ENCODE measurements at places on chromosomes 4 and X. TPM values are rescaled to one million over a fixed set of nuclear protein-coding genes. Genes with fewer than 3 reads are reported as not detected.

- no peak for DNase-seq
These were observed 73.3 kb upstream of the MAML3 start for GRCh38 chr4:140227286-140227685.

DNA sequence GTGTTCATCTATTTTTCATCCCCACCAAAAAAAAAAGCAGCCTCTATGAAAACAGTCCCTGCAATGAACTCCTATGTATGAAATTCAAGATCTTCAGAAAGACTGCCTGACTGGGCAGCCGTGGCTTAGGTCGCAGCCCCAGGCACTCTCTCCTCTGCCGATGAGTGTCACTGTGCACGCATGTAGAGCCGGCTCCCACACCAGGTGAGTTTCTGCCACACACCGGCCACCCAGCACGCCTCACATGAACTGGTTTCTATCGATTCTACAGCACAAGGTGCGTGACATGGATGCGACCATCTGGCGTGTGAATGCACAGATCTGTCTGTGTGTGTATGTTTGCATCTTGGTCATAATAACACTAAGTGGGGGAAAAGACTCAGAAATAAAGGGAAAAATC, 140.4 kb downstream of the AFAP1 start:
- no peak for DNase-seq

GRCh38 chrX:53071604-53072417, 10.4 kb upstream of the TSPYL2 start:
- DNase-seq, result peak; percentile 71

DNA sequence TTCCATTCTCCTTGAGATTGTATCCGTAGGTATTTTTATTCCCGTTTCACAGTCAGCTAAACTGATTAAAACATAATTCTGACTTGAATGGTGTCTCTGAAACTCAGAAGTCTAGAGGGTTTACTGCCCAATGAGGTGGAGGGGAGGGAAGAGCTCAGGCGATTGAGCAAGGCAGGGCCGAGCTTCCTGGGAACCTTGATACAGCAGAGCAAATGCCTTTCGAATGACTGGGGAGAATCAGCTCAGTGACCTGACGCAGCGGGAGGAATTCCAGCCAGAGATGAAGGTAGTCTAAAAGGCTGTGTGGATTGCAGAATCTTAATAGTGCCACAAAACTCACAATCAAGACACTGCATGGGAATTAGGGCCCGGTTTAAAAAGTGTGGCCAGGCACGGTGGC, 233.6 kb downstream of the EVC2 start:
- no peak for DNase-seq

- DNase-seq, result no peak
These were observed 32.0 kb upstream of the BOD1L1 start for GRCh38 chr4:13659341-13660070.

DNA sequence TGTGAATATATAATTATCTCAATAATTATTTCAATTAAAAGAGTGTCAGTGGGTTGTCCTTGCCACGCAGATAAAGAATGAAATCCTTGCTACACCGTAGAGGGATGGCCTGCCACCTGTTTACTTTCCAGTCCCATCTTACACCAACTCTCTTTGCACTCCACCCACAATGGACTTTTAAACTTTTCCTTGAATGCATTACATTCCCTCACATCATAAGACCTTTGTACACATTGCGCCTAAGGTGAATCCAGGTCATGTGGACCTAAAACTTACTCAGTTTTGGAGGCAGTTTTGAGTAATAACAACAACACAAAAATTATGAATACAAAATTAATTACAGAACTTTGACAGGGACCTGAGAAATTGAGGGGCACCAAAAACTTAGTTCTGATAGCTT, 78.7 kb upstream of the PDE5A start:
- DNase-seq, result no peak

GRCh38 chr4:6011686-6012085, 6.5 kb downstream of the C4orf50 start:
- DNase-seq, result no peak

GRCh38 chrX:33385546-33385945, 174.2 kb upstream of the DMD start:
- no peak for DNase-seq

- DNase-seq, result peak; percentile 73
These were observed 4.8 kb downstream of the SH3BP2 start for GRCh38 chr4:2797545-2798305.

- no peak for DNase-seq
These were observed 72.4 kb downstream of the ANKRD50 start for GRCh38 chr4:124640022-124640730.

DNA sequence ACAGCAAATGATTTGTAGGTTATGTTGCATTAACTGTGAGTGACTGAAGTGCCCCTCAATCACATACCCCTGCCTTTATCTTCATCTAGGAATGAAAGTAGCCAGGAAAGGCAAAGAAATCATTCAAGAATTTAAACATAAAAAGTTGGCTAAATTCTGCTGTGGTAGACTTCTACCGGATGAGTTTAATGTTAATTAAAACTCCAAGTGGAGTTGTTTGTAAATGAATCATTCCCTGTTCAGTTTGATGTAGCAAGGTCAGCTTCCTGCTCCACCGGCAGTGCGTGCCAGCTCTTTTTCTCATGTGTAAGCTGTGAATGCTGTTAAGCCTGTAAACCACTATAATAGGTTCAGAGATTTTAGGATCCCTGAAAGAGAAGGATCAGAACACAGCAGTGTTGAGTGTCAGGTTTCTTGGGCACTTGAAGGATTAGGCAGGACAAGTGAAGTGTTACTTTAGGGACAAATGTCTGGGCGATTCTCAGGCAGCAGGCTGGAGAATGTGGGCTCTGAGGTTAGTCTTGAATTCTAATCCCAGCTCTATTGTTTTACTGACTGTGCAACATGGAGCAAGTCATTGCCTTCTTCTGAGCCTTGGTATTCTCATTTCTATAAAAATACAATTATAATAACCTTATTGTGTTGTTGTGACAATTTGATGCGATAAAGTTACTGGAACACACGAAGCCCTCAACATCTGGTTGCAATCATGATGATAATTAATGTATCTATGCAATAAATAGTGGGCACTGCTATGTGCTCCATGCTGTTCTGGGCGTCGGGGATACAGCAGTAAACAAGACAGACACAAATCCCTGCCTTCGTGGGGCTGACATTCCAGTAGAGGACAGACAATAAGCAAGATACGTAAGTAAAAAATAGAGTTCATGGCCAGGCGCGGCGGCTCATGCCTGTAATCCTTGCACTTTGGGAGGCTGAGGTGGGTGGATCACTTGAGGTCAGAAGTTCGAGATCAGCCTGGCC, 112.0 kb downstream of the SHROOM3 start:
- no peak for DNase-seq

DNA sequence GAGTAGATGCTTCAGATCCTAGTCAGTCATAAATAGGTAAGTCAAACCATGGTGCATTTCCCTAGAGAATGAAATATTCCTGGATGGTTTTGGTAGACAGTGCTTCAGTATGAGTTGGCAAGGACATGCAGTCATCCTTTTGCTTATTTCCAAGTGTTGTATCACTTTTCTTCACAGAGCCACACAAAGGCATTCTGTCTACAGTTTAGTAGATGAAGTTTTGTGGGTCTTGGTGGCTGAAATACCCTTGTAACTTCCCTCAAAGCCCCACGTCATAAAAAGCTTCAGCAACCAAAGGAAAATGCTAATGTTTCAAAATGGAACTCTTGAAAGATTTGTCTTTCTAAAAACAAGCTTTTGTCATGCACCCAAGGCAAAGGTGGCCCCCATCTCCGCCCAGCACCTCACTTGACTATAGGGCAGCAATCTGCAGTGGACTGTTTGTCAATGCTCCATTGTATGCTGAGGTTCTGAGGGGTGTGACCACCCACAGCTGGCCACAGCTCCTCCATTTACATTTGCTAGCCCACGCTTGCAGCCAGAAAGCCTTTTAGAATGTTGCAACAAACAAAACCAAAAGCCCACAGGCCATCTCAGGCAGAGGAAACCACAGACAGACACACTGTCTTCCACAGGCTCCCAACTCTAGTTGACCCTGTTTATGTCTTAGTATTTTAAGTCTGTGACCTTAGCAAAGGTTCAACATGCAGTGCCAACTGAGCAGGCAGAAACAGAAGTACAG, 87.1 kb upstream of the FAM9C start:
- peak; percentile 43 for DNase-seq

GRCh38 chr4:185134307-185134869, 8.7 kb upstream of the SLC25A4 start:
- DNase-seq, result no peak

DNA sequence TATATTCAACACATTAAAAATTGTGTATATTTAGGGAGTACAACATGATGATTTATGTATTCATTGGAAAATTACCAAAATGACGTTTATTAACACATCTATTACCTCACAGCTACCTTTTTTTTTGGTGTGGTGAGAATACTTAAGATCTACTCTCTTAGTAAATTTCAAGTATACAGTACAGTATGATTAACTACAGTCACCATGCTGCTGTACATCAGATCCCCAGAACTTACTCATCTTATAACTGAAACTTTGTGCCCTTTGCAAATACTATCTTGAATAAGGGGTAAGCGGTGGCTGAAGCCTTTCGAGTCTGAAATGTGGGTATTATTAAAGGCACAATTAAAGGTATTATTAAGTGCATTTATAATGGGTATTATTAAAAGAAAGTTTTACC, 976 bp downstream of the PHKA1 start:
- DNase-seq, result no peak

GRCh38 chrX:50707955-50708699, 105.9 kb downstream of the SHROOM4 start:
- no peak for DNase-seq

DNA sequence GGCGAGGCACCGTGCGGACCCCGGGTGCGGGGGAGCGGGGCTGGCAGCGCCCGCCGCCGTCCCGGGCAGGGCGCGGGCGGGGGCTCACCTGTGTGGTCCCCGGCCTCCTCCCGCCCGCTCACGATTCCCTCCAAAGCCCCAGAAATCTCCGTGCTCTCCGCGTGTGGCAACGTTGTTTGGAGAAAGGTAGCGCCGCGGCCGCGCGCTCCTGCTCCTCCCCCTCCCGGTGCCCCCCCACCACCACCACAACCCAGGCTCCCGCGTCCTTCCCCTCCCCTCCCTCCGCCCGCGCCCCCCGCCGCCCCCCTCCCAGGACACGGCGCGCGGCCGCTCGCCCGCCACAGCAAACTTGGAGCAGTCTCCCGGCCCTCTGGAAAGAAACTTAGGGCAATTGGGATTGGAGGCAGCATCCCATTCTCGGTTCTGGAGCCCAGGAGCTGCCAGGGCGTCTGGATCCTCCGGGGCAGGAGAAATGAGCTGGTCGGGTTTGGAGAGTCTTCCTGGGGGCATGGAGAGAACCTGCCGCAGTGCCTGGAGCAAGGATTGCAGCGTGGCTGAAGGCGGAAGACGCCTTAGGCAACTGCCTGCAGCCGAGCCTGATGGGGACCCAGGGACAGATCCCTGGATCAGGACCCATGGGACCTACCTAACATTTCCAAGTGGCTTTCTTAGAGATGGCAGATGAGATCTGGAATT, 855 bp downstream of the KLF3 start:
- peak; percentile 64 for DNase-seq

- DNase-seq, result no peak
These were observed 27.6 kb upstream of the ANXA3 start for GRCh38 chr4:78524009-78524408.

The CDKL2 gene
- 0.27 TPM for total RNA-seq

The MAGEA4 gene
- not detected for total RNA-seq

The SHROOM4 gene
- total RNA-seq, result 2.4 TPM

The COL4A6 gene
- total RNA-seq, result not detected

The SLC2A9 gene
- total RNA-seq, result 3.2 TPM

The SPANXC gene
- not detected for total RNA-seq

The TMEM271 gene
- not detected for total RNA-seq

The SERTM2 gene
- total RNA-seq, result 2.4 TPM

The LGI2 gene
- total RNA-seq, result not detected

The CYBB gene
- 2.7 TPM for total RNA-seq

The ADH1A gene
- not detected for total RNA-seq

The TMEM150C gene
- total RNA-seq, result 8.6 TPM
